Karpas-422 (cell line): ENCODE measurements at places on chromosomes 2 and 18. TPM values are rescaled to one million over a fixed set of nuclear protein-coding genes. Genes with fewer than 3 reads are reported as not detected.

The CREG2 gene
- not detected in 2 replicates for total RNA-seq

The SERPINB12 gene
- total RNA-seq = not detected in 2 replicates

The TRIM54 gene
- not detected in 2 replicates for total RNA-seq

The ANKRD30B gene
- not detected in 2 replicates for total RNA-seq

The ZNF804A gene
- total RNA-seq = 27.7 and 27.8 TPM in 2 replicates

The R3HDM1 gene
- 42.7 and 69.4 TPM in 2 replicates for total RNA-seq

The STARD7 gene
- total RNA-seq = 140 and 167 TPM in 2 replicates

The KIDINS220 gene
- 21.2 and 26.8 TPM in 2 replicates for total RNA-seq
